ENCODE measurements at places on chromosomes 11 and 22.

DNA sequence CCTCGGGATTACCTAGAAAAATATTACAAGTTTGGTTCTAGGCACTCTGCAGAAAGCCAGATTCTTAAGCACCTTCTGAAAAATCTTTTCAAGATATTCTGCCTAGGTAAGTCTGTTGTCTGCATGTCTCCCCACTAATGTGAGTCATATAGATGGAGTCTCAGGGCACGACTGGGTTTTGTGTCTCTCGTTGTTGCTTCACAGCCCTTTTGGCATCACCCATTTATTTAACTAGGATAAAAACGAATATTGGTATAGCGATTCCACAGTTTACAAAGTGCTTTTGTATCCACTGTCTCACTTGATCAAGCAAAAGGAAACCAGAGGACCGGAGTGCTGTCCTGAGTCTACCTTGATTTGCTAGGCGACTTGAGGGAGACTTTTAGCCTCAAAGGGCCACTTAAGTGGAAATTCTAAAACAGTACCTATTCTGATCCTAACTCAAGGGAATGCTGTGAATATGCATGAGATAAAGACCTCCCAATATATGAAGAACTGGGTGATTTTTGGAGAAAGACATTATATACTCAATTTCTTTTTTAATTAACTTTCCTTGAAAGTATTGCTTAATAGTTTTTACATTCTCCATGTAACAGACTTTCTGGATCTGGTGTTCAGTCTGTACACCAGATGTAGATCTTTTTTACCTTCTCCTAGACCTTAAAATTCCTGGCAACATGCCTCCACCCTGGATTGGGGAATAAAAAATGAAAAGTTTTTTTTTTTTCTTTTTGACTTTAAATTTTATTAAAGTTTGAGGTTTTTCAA is 590 bp downstream of the NNMT start:
- DNase-seq, result no peak

DNA sequence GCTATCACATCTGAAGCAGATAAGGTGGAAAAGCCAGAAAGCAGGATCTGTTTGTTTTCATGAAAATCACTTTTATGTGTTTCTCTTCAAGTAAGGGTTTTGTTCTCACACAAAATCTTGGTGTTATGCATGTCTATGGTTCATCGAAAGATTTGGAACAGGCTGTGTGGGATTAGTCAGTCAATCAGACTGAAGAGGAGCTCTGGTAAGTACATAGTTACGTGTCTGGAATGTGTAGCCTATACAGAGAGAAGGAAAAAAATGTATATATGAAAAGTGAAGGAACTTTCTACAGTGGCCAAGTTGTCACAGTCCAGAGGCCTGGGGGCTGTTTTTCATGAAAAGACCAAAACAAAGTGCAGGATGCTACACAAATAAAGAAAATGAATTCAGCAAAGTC is 156.7 kb downstream of the CNTN5 start:
- DNase-seq, result no peak

DNA sequence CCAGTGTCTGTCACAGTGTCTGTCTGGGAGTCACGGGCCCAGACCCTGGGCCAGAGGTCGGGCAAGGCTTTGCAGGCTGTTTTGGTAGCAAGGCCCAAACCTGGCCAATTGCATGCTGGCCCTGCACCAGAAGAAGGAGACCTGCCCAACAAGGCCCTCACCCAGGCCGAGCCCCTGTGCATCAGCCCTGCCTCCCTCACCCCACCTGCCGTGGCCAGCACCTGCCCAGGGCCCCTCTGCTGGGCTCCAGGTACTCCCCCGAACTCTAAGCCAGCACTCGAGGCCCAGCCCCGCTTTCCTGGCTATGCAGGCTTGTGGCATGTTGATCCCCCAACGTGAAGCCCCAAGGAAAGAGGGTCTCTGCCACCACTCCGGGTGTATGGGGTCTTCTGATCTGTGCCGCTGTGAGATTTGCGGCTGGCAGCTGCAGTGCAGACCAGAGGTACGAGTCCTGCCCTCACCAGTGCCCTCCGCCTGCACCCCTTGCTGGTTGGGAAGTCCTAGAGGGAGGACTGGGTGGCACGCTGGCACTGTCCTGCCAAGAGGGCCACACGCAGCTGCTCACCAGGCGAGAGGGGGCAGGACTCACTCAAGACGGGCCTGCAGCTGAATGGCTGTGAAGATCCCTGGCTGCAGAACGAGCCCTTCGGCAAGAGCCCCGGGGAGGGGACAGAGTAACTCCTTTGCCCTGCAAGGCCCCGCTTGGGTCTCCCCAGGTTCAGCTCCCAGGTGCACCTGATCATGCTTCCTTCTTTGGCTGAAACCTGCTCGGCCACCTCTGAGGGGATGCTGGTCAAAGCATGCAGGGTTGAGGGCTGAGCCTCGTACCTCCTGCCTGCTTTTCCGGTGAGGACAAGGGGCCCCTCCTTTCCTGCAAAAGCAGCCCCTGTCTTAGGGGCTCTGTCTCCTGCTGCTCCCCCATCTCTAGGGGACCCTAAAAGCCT is 6.7 kb upstream of the SEPTIN5 start:
- DNase-seq, result no peak

GRCh38 chr22:48577014-48577690 is 1250.5 kb downstream of the BRD1 start:
- DNase-seq, result no peak

- DNase-seq, result no peak
Observed at GRCh38 chr11:92767416-92767815, 202.0 kb upstream of the MTNR1B start.

DNA sequence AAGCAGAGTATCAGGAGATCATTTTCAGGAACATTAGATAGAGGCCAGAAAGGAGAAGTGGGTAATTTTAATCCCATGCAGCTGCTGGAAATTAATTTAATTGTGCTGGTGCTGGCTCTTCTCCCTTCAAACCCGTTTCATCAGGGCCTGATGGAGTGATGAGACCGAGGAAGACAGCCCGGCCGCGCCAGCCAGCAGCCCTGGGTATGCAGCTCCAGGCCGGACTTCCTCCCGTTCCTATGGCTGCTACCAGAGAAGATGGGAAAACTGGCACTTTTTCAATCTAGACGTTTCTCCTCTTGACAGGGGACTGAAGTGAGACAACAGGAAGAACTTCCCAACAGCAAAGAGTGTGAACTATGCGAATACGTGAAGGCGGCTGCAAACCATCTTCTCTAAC is 24.6 kb upstream of the ZBTB16 start:
- DNase-seq, result no peak

DNA sequence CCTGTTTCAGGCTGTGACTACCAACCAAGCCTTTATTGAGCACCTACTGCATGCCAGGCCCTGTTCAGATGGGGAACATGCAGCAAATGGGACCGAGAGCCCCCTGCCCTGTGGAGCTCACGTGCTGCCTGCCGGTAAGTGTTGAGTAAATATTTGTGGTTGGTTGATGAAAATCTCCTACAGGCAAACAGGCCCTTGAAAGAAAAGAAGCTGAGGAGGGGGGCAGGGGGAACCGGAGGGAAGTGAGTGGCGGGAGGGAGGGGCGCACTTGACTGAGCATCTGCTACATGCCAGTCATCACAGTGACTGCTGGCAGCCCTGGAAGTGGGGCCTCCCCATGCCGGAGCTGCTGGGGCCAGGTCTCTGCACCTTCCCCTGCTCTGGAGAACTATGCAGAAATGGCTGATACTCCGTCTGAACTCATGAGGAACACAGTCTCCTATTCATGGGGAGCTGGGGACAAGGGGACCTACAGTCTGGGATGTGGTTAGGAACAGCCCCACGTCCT is 34.2 kb downstream of the MACROD1 start:
- DNase-seq, result no peak

DNA sequence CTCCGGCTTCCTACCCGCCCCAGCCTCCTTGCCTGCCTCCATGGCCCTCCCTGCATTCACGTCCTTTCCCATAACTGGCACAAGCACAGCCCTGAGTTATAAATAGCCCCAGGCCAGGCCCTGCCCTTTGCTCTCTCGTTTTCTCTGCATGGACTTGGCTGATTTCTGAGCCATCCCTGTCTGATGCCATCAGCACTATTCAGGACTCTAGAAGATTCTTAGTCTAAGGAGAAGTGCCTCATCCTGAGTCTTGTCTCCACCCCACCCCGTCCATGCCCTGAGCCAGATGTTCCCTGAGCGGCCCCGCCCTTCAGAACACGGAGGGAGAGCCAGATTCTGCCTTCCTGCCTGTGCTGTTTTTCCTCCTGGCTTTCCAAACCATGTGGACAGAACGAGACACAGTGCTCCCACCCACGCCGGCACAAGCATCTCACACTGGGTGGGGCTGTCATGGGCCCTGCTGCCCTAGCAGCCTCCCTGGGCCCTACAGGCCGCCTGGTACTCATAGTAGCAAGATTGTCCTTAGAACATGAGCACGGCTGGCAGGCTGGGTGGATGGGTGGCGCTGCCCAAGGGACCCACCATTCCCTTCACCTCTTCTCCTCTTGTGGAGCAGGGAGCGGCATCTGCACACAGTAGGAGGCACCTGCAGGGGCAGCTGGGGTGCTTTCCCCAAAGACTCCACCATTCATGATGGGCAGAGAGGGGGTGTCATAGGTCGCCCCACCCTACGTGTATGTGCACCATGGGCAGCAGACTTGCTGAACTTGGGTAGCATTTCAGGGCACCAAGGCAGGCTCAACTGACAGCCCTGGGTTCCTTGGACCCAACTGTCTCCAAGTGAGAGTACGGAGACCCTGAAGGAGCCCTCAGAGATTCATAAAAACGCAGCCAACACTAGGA is 76.9 kb downstream of the BCR start:
- DNase-seq, result no peak

- DNase-seq, result no peak
Observed at GRCh38 chr11:79390923-79391322, 49.9 kb downstream of the TENM4 start.

DNA sequence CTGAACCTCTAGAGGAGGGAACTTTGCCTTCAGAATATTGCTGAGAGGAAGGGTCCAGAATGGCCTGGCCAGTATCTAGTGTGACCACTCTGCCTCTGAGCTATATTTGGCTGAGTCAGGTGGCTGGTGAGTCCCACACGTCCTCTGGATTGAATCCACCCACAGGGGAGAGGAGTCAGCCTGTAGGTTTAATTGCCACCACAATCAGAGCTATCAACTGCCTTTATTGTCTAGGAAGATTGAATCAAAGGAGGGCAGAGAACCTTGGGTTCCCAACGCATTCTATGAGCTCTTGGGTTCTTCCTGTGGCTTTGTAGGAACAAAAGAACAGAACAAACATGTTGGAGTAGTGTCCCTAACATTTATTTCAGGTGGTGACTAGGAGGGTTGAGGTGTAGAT is 67.7 kb downstream of the ST3GAL4 start:
- DNase-seq, result no peak

- DNase-seq, result no peak
Observed at GRCh38 chr11:33722590-33723234, 13.5 kb downstream of the CD59 start.

DNA sequence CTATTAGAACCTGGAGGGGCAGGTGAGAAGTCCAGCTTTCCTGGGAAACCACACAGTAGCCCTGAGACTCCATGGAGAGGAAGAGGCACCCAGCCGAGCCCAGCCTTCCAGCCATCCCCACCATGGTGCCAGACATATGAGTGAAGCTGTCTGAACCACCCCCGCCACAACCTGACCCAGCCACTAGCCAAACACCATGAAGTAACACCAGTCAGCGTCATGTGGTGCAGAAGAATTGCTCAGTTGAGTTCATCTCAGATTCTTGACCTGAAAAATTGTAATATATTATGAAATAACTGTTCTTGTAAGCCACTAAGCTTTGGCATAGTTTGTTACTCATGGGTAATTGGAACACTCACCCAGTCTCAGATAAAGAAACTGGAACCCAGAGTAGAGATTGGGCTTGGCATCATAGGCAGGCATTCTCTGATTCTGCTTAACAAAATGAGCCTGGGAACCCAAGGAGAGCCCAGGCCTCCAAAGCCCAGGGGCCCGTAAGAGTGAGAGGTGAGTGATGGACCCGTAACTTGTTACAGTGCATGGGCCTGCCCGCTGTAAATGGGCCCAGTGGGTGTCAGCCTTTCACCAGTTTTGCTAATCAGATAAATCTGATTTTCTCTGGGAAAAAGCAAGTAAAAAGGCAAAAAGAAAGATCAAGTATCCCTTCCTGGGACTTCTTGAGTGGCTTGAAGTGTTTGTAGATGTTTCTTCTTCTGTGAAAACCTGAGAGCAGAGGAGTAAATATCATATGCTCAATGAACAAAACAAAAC is 305.5 kb downstream of the DDX10 start:
- no peak for DNase-seq

DNA sequence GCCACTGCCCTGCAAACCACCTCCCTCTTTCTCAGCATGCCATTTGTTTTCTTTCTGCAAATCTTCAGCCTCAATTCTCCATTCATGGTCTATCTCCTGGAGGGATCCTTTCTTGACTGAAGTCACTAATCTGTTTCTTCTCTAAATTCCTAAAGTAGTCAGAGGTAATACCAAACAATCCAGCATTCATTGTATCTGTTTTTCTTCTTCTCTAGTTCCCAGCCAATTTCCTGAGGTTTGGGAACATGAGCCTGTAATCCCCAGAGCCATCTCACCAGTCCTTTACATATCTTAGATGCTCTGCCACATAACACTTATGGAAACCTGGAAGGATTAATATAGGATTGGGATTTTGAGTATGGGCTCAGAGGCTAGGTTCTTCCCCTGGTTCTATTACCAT is 86.5 kb downstream of the MICAL2 start:
- no peak for DNase-seq

DNA sequence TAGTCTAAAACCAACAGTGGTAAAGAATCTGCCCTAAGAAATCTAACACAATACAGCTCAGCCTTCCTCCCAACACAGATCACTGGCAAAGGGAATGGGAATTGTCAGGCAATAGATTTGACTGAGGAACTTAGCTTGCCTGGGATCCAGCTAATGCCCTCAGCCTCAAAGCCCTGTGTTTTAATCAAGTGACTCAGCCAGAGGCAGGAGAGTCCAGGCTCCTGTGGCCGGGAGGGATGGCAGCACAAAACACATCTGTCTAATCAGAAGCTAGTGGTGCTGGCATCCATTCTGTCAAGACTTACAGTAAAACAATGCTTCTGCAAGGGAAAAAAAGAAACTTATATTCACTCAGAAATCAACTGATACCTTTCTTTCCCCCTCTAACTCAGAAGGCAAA is 5.6 kb downstream of the SYTL2 start:
- no peak for DNase-seq

DNA sequence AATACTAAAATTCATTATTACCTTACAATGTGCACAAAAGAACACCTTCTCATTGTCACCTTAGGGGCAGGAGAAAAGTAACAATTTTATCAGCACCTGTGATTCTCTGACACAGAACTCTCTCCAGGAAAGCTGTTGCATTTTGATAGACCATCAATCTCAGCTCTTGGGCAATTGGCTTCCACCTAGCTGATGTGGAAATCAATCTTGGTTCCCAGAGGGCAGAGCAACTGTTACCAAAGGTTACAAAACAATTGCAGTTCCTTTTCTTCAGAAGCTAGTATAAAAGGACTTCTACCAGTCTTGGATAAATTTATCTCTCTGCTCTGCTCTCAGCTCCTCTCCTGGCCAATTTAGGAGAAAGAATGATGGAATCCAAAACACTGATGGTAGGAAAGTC is 157.8 kb upstream of the DDI1 start:
- DNase-seq, result no peak

DNA sequence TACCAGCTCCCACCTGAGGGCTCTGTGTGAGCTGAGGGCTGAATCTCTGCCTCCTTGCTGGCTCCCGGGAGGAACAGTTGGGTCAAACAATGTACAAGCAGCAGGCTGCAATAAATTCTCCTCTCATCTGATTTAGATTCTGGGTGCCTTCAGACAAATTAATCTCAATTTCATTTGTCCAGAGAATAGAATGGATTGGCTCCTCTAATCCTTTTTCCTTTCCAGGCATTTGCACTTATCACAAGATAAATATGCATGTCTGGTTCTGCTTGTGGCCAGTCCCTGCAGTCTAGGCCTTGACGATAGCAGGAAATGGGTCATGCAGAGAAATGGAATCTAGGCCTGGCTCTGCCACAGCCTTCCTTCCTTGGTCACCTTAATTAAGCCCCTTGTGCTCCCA is 28.7 kb downstream of the UPB1 start:
- DNase-seq, result no peak

Data from esophagus squamous epithelium (tissue), 5 donors.